RWPE2 (cell line): ENCODE measurements at places on chromosomes 2 and 18.

DNA sequence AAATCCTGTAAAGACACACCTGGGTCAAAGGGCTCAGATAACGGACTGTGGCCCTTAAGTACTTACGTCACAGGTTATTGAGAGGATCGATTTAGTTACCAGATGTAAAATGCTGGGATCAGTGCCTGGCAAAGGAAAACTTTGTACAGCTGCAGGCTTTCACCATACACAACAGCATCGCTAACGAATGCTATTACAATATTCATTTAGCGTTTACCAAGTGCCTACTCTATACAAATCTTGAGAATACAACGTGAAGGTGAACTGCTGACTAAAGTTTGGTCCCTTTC is 619 bp upstream of the MSH6 start:
- no peak for DNase-seq

DNA sequence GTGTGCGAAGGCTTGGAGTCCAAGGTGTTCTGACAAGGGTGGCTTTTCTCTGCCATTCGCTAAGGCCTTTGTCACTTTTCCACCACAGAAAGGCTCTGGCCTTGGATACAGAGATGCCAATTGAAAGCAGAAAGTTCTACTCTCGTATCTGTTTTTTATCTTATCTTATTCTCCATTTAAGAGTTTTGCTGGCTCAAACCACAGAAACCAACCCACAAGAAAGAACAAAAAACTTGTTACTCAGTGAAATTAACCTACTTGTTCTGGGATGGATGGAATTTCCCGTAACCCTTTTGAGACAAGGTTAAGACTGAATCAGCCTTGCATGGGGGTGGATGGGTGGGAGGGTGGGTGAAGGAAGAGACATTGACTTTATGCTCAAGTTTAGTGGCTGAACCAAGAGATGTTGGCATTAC is 221.7 kb downstream of the CDH20 start:
- no peak for DNase-seq

GRCh38 chr2:222302178-222303018 is 3.6 kb upstream of the PAX3 start:
- no peak for DNase-seq

- no peak for DNase-seq
Observed at GRCh38 chr2:3759761-3760160, 56.4 kb downstream of the DCDC2C start.

DNA sequence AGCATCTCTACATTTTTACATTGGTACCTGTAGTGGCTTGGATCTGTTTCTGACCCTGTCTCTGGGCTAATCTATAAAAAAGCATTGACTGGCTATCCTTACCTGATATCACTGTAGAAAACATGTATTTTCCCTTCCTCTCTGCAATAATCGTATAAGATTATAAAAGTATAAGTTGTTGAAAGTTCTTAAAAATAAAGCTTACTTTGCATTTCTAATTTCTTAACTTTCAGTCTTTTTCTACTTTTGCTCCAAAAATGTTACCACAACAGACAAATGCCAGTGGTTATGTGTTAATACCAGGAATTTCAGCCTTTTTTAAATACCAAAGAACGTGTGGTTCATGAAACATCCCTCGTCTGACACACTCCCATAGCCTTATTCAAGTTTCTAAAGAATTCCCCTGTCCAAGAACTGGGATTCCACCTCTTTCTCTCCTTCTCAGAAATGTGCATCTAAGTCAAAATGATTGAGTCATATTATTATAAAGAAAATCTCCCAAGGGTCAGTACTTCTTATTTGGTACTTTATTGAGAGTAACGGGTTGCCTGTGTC is 28.5 kb upstream of the ACKR3 start:
- no peak for DNase-seq

- no peak for DNase-seq
Observed at GRCh38 chr2:9846554-9846953, 3.3 kb downstream of the TAF1B start.

DNA sequence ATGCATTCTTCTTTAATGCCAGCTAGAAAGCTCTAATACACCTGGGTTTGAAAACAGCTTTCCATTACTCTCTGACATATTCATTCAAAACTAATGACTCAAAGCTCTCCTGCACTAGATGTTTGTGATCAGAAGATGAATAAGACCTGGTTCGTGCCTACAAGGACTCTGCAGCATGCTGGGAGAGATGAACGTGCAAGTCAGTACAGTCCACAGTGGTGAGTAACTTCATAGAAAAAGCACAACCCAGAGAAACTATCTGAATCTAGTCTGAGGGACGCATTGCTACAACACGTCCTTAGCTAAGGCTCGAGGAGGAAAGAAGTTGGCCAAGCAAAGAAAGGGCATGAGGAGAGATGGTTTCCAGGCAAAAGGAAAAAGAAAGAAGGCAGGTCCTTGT is 234.3 kb downstream of the OSR1 start:
- DNase-seq, result no peak

- no peak for DNase-seq
Observed at GRCh38 chr2:54771166-54771885, 47.9 kb downstream of the EML6 start.

DNA sequence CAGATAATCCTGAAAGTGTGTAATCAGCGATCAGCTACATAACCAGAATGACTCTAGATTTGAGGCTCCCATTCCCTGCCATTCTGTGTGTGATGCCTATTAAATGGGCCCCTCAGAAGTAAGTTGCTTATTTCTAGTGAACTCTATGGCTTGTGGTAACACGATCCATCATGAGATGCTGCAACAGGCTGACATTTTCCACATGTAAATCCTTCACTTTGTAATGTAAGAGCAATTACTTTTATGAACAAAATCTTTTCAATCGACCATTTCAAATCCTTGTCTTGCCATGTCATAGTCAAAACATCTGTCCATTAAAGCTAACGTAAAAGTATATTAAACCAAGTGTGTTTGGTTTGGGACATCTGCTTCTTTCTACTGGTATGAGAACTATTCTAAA is 175.9 kb upstream of the ETAA1 start:
- no peak for DNase-seq

GRCh38 chr2:205619600-205619999 is 62.7 kb upstream of the NRP2 start:
- DNase-seq, result no peak

DNA sequence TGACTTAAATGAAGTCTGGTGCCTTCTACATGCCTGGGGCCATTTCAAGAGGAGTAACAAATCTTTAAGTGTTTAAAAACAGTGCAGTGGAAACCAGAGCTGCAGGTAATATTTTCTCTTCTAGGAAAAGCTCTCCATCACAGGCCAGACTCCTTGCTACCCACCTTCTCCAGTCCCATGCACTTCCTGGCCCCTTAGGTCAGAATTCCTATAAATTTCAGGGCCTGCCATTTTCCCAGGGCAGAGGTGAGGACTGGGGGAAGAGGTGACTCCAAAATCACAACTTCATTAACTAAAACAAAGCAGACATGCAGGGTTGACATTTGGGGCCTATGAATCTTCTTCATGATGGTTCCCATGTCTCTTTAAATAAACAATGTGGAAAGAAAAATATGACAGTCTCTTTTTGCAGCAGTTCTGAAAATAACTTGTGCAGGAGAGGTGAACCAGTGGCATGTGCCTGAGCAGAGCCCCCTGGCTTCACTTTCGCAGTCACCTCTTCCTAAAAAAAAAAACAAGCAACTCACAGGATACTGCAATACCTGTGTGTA is 63.7 kb upstream of the TANC1 start:
- no peak for DNase-seq

- DNase-seq, result no peak
Observed at GRCh38 chr2:12723736-12724463, 7.2 kb downstream of the TRIB2 start.

- no peak for DNase-seq
Observed at GRCh38 chr18:79905389-79905911, 46.0 kb downstream of the SLC66A2 start.

- DNase-seq, result no peak
Observed at GRCh38 chr2:138841459-138841858, 61.3 kb upstream of the NXPH2 start.

DNA sequence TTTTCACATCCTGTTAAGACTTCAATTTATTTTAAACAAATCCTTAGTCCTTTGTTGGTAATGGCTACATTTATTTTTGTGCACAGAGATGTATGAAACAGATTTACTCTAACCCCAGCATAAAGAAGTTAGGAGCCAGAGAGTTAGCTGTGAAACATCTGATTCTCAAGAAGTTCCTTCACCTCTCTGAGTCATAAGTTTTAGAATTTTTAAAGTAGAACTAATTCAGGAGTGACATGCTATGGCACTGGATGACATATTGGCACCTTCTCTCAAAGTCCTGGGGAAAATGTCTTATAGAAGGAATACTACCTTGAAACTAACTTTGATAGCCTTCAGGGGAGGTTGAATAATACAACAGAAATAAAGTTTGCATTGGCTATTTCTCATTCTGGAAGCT is 6.4 kb upstream of the DSG2 start:
- DNase-seq, result no peak
